ENCODE measurements at places on chromosomes 4 and X.

DNA sequence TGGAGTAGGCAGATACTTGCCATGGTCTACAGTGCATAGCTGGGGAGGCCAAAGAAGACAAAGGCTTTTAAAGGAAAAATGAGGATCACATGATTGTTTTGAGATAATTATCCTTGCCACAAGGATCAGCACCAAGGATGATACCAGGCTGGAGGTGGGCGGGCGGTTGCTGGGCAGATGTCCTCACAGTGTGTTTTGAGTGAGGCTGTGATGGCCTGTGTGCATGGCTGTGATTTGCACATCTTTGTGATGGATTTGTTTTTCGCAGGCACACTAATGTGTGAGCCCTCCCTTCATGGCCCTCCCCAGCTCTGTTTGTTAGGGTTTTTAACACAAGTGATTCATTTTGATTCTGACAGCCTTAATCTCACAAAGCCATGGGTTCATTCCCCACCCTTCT, 46.8 kb downstream of the RGS12 start:
- no peak for DNase-seq

DNA sequence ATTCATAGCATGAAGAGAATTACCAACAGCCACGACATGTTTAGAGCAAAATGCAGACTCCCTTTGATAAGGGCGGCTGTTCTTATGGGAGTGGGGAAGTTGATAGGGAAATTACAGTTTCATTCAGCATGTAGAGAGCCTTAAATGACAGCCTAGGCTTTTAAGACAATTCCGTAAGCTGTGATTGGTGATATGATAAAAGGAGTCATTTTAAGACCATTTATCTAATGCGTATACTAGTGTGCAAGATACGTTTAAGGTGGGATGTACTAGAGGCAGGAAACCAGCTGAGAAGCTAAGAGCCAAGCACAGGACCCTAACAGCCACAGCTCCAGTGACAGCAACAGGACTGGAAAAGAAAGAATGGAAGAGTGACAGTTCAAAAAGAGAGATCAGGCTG, 102.2 kb upstream of the ZFP42 start:
- no peak for DNase-seq

DNA sequence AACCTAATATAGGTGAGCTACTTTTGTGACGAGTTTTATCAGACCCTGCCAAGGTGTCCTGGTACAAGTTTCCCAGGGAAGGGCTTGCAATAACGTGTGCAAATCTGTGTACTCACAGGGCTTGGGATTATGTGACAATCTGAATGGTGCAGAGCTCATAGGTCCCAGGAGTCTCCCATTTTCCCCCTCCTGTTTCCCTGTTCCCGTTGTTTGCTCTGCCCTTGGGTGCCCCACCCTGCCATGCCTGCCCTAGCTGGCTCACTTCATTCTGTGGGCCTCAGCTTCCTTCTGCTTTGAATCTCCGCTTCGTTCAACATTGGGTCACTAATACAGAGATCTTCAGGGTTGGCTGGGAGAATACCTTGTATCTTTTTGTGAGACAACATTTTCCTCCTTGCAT, 90.3 kb upstream of the HPF1 start:
- DNase-seq, result no peak

DNA sequence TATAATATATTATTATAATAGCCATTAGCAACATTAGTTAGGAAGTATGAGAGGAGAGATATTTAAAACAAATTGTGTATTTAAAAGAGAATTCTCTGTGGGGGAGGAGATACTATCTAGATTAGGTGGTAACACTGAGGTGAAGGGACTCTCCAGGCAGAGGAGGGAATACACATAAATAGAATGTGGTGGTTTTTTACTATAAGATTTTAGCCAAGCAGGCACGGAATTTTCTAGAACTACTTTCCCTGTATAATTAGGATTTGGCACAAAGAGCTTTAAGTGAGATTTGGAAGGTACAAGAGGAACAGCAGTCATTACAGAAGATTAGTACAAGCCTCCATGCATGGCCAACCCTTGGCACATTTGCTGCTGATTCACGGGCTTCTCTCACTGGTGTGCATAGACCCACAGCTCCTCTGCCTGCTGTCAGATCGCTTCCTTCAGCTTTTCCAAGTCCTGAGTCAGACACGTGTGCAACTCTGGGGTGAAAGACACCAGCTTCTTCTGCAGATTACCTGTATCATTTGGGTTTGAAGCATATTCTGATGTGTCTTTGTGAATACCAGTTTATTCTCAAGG, 685.5 kb downstream of the KCTD8 start:
- no peak for DNase-seq

GRCh38 chrX:71958281-71958675, 47.6 kb downstream of the NHSL2 start:
- no peak for DNase-seq

- DNase-seq, result no peak
Observed at GRCh38 chrX:24242649-24243175, 71.2 kb downstream of the SUPT20HL2 start.

GRCh38 chr4:6002926-6003325, 15.3 kb downstream of the C4orf50 start:
- no peak for DNase-seq

- no peak for DNase-seq
Observed at GRCh38 chr4:17580969-17581368, 4.0 kb downstream of the LAP3 start.

DNA sequence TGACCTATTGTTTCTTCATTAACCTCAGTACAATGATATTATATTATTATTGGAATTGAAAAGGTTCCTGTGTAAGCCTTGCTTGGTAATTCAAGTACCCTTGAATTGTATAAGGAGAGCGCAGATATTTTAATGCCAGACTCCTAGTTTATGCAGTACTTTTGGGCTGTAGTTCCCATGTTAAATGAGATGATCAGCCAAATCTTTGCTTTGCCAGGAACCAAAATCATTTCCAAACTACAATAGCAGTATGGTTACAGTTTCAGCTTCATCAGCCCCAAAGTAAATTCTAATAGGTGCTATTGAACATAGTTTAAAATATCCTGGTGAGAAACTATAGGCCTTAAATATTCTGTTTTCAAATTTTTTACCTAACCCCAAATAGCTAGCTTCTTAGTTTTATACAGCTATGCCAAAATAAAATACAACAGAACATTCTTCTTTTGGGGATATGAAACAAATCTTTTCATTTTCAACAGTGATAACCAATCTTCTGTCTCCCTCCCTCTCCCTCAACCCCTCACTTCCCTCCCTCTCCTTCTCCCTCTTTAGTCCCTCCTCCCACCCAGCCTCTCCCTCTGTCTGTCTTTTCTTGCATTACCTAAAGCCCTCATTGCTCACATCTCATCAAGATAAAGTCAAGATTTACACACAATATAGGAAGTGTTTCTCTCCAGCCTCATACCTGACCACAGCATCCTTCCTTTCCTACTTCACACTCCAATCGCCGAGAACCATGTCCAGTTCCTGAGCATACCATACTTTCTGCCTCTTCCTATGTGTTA, 190.1 kb downstream of the SHROOM3 start:
- no peak for DNase-seq

DNA sequence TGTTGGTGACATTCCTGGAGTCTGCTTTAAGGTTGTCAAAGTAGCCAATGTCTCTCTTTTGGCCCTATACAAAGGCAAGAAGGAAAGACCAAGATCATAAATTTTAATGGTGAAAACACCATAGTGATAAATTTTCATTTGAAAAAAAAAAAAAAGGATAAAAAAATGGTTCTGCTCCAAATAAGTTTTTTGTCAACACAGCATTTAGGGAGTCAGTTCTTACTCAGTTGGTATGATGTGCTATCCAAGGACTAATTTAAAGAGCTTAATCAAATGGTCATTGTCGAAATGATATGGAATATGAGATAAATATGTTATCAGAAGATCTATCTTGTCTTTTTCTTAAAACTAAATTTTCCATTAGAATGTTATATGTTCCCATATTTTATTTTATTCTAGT, 83.9 kb downstream of the PCDH18 start:
- DNase-seq, result no peak

DNA sequence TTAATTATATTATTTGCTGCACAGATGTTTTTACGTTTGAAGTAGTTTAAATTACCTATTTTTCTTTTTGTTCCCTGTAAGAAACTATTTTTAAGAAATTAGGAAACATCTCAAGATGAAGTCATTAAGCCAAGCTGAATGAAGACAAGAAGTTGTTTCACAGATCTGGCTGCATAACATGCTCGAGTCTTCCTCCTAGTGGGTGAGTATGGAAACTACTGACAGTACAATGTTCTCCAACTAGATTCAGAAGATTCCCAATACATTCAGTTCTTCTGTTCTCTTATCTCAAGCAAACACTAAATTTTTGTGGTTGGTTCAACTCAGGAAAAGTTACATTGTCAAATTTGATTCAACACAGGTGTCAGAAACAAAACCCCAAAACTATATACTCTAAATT, 256.8 kb upstream of the VCX start:
- DNase-seq, result peak; percentile 2

DNA sequence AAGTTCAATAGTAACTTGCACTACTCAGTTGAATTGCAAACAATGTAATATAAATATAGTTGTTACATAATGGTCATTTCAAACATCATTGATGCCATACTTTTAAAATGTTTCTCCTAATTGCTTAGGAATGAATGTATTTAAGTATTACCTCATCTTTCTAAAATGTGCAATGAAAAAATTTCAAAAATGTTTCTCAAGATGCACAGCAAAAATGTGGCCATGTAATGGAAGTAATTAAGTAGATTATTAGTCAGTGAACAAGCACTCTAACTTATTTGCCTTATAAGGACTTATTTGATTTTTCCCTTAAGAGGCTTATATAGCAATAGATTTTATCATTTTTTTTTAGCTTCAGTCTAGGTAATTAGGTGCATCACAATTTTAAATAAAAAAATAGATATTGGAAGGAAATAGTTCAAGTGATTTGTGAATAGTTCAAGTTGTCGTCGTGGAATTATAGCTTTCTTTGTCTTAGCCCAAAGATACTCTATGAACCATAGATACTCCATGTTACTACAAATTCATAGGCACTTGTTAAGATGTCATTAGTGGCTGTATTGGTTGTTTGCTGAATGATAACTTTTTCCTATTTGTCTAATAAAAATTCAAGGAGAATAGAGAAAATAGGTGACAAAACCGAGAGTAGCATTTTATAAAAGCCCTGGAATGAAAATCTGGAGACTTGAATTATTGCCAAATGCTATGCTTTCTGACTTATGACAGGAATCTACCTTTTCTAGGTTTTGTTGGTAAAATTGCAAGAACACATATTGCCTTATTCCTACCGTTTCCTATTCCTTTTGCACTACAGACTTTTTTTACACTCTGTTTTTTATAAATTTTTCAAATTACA, 118.5 kb downstream of the TLL1 start:
- DNase-seq, result no peak

DNA sequence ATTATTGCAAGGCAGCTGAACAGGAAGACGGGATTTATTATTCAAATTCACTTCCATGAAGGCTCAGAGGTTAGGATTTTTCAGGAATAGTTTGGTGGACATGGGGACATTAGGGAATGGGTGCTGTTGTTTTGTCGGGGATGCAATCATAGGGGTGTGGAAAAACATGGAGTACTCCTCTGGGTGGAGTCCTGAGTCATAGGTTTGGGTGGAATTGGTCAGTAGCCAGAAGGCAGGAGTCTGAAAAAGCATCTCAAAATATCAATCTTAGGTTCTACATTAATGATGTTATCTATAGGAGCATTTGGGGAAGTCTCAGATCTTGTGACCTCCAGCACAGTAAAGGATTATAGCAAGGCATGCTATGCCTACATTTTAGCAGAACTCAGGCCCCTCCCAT, 14.5 kb upstream of the ETNPPL start:
- no peak for DNase-seq

GRCh38 chr4:185920691-185921260, 108.8 kb upstream of the SORBS2 start:
- DNase-seq, result no peak

DNA sequence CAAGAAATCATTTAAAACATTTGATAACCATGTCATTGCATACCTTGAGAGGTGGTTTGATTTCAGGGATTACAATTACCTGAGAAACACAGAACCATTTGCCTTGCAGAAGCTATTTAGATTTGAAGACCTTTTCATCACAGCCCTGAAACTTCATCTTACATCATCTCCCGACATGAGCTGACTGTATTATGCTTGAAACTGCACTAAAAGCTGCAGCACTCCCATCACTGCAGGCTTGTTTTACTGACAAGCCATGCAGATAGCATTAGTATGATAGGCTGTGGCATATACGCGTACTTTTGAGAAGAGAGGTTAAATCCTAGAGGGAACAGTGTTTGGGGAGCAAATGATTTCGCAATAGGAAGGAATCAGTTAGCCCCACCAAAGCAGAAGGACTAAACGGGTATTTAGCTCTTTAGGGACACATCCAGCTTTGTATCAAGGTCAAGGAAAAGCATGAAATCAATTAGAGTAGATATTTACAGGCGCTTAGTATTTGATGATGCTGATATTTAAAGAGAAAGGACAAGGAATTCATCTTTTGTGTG, 133.2 kb upstream of the DIAPH2 start:
- no peak for DNase-seq

- DNase-seq, result no peak
Observed at GRCh38 chr4:8293131-8293975, 23.8 kb downstream of the HTRA3 start.

DNA sequence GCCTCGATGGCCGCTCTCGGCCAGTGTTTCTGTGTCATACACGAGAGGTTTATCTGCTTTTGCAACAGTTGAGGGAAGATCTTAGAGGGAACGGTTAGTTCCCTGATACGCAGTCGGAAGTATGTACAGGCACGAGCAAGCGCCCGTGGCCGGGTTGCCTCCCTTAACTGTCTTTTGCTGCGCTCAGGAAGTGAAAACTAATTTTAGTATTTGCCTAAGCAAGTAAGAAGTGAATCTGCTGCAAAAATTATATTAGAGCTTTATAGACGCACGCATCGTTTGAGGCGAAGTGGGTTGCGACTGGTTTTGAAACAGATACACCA, 695 bp downstream of the MTM1 start:
- DNase-seq, result no peak

DNA sequence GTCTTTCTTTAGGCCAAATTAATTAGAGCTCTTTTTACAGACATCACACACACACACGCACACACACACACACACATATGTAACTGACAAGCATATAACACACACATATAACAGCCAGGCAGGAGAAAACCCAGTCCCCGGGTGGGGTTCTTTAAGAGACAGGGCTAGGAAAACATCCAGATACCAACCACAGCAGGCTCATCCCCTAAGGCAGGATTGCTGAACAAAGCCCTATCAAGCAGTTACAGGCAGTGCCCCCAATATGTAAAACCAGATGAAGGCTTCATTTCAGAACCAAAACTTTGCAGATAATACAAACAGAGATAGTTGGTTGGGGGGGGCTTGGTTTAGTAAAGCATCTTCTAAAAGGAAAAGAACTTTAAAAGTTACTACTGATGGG, 18.0 kb upstream of the FAM47E start:
- no peak for DNase-seq

GRCh38 chr4:169823685-169824084, 65.9 kb upstream of the HPF1 start:
- no peak for DNase-seq

Measured in Panc1 (cell line).